ENCODE measurements at places on chromosomes 12 and 14.

DNA sequence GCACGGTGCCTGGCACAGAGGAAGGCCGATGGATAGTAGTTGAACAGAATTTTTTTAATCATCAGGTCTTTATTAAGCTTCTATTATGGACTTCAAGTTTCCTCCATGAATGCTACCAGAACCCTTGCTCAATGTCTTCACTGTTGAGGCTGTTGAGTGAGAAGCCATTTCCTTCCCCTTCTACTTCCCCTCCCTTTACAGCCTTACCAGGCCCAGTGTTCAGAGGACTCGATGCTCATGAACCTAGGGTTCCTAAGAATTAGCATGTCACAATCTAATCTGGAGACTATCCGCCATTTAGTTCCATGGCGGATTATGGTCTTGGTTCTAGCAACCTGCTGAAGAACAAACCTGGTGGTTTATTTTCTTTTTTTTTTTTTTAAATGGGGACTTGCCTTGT, 17.7 kb downstream of the ETV6 start:
- H3K36me3 ChIP-seq, result no peaks in the 10 kb centered on the region
- H3K4me3 ChIP-seq, result no peak overlapping the region
- DNase-seq, result no peak
- H3K27ac ChIP-seq, result no peak overlapping the region
- H3K4me1 ChIP-seq, result peaks cover 60% of the 10 kb centered on the region

GRCh38 chr14:82070040-82070439, 536.4 kb upstream of the SEL1L start:
- H3K4me3 ChIP-seq, result no peak overlapping the region
- no peaks in the 10 kb centered on the region for H3K4me1 ChIP-seq
- H3K27me3 ChIP-seq, result no peaks in the 10 kb centered on the region

DNA sequence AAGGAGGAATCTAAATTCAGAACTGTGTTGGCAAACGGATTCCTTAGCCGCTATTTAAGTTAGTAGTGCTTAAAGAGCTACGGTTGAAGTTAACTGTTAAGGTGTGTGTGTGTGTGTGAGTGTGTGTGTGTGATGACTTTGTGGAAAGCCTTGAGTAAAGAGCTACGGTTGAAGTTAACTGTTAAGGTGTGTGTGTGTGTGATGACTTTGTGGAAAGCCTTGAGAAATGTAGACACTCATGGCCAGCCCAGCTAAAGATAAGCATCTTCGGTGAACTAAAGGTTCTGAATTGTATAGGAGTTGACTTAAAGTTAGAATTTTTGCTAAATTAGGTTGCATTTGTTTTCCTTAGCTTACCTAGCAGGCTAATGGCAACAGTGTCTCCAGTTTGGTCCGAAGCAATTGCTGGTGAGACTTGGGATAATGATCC, 1.4 kb downstream of the KTN1 start:
- H3K36me3 ChIP-seq, result no peaks in the 10 kb centered on the region
- H3K27ac ChIP-seq, result peak overlapping the region; percentile 85
- DNase-seq, result no peak
- H3K4me1 ChIP-seq, result peaks cover 27% of the 10 kb centered on the region
- H3K27me3 ChIP-seq, result no peaks in the 10 kb centered on the region
- peak overlapping the region; percentile 92 for H3K4me3 ChIP-seq

- no peak overlapping the region for H3K27ac ChIP-seq
- H3K36me3 ChIP-seq, result no peaks in the 10 kb centered on the region
- no peaks in the 10 kb centered on the region for H3K27me3 ChIP-seq
These were observed 77.9 kb upstream of the AVPR1A start for GRCh38 chr12:63228853-63229252.

DNA sequence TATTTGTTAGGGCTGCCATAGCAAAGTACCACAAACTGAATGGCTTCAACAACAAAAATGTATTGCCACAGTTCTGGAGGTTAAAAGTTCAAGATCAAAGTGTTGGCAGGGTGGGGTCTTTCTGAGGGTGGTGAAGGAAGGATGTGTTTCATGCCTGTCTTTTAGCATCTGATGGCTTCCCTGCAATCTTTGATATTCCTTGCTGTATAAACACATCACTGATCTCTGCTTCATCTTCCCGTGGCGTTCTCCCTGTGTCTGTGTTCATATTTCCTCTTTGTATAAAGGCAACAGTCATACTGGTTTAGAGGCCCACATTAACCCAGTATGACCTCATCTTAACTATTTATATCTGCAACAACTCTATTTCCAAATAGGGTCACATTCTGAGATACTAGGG, 167.5 kb downstream of the BTG1 start:
- H3K4me3 ChIP-seq, result peak overlapping the region; percentile 43
- H3K27ac ChIP-seq, result peak overlapping the region; percentile 93
- no peaks in the 10 kb centered on the region for H3K27me3 ChIP-seq
- H3K36me3 ChIP-seq, result no peaks in the 10 kb centered on the region

GRCh38 chr12:105457026-105457425, 126.5 kb downstream of the C12orf75 start:
- no peak overlapping the region for H3K4me3 ChIP-seq
- no peaks in the 10 kb centered on the region for H3K4me1 ChIP-seq
- peaks cover 8% of the 10 kb centered on the region for H3K27me3 ChIP-seq

GRCh38 chr12:88633312-88633711, 53.0 kb upstream of the KITLG start:
- no peaks in the 10 kb centered on the region for H3K27me3 ChIP-seq
- DNase-seq, result no peak
- no peaks in the 10 kb centered on the region for H3K36me3 ChIP-seq
- no peak overlapping the region for H3K4me3 ChIP-seq
- no peaks in the 10 kb centered on the region for H3K4me1 ChIP-seq

DNA sequence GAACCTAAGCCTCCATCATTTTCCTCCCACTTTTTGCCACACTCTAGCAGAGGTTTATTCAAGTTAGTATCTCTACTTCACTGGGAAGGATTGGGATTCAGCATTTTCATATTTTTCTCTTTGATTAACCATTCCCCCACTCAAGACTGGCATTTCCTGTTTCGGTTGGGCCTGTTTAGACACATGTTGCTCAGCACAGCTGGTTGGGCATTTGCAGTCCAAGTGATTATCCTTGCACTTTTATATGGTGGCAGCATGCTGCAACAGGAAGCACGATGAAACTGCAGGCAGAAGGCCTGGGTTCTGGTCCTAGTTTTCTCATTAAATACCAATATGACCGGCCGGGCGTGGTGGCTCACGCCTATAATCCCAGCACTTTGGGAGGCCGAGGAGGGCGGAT, 182.9 kb upstream of the GRIN2B start:
- H3K4me1 ChIP-seq, result peaks cover 7% of the 10 kb centered on the region
- no peaks in the 10 kb centered on the region for H3K36me3 ChIP-seq
- DNase-seq, result no peak
- no peak overlapping the region for H3K27ac ChIP-seq
- H3K27me3 ChIP-seq, result peaks cover 14% of the 10 kb centered on the region

DNA sequence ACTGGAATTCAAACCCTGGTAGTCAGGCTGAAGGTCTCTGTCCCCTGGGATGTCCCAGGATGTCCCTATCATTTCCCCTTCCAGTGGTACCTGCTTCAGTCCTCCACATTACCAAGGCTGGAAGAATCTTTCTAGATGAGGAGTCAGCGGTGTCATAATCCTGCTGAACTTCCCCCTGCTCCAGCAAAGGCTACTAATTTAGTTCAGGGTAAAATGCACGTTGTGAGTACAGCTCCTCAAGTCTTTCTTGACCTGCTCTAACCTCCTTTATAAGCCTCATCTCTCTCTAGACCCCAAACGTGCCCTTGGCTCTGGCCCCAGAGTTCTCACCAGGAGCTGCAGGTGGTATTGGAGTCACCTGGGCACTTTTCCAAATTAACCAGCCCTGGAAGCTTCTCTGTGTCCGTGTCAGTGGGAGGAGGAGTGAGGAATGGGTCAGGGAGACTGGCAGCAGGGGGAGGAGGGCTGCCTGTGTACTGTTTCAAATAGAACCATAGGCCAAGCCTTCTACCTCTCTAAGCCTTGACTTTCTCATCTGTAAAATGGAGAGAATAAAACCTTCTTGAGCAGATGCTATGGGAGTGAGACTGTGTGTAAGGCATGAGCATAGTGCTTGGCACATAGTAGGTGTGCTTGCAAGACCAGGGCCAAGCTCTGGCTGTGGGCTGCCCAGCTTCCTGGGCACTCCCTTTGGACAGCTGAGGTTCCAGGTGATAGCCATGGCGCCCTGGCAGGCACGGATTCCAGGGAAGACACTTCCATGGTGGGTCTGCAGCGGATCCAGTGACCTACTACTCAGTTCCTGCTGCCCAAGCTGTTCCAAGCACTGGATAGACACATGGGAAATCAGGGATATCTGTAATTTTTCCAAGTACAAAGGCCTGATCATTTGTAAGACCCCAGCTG, 24.5 kb downstream of the ASB2 start:
- H3K36me3 ChIP-seq, result no peaks in the 10 kb centered on the region
- peaks cover 32% of the 10 kb centered on the region for H3K4me1 ChIP-seq
- H3K4me3 ChIP-seq, result no peak overlapping the region
- DNase-seq, result no peak
- H3K27ac ChIP-seq, result peak overlapping the region; percentile 62

DNA sequence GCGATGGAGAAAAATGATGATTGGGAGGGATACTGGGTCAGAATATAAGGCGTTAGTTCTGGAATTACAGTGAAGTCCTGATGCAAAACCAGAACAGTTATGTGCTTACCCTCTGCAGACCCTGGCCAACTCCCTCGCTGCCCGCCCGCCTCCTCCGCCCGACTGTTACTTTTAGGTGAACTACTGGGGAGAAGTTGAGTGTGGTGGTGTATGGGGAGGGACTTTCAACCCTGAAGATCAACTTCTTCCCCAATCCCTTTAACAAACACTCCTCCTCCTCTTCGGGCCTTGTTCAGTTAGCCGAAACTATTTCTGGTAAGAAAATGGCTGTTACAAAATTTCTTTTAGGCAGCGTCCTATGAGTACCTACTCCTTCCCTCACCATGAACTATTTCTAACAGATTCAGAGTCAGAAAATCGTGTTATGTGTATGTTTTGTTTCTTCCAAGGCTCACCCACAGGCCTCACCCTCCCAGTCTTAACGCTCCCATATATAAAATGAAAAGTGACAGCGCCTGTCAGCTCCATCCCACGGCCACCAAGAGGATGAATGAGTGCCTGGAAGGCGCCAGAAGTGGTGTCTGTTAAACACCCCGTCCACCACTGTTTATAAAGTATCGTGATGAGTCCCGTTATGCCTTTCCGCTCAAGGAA, 1.3 kb downstream of the FBXO33 start:
- no peaks in the 10 kb centered on the region for H3K27me3 ChIP-seq
- H3K27ac ChIP-seq, result peak overlapping the region; percentile 99
- H3K36me3 ChIP-seq, result peaks cover 5% of the 10 kb centered on the region
- peaks cover 45% of the 10 kb centered on the region for H3K4me1 ChIP-seq
- H3K4me3 ChIP-seq, result peak overlapping the region; percentile 100

GRCh38 chr12:54128416-54128815, 60.4 kb downstream of the SMUG1 start:
- H3K27ac ChIP-seq, result no peak overlapping the region
- H3K4me3 ChIP-seq, result no peak overlapping the region
- peaks cover 23% of the 10 kb centered on the region for H3K4me1 ChIP-seq
- peaks cover 11% of the 10 kb centered on the region for H3K36me3 ChIP-seq
- DNase-seq, result no peak
- peaks cover 60% of the 10 kb centered on the region for H3K27me3 ChIP-seq

DNA sequence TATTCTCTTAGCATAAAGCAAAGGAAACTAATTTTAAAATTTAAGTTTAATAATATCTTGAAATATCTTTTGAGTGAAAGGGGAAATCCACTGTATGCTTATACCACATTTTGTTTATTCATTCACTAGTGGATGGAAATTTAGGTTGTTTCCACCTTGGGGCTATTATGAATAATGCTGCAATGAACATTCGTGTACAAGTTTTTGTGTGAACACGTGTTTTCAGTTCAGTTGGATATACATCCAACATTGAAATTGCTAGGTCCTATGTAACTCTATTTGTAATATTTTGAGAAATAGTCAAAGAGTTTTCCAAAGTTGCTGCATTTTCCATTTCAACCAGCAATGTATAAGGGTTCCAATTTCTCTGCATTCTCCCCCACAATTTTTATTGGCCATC, 83.7 kb upstream of the ETV6 start:
- no peak for DNase-seq
- H3K4me1 ChIP-seq, result no peaks in the 10 kb centered on the region
- peaks cover 4% of the 10 kb centered on the region for H3K27me3 ChIP-seq
- no peak overlapping the region for H3K4me3 ChIP-seq
- H3K27ac ChIP-seq, result no peak overlapping the region

DNA sequence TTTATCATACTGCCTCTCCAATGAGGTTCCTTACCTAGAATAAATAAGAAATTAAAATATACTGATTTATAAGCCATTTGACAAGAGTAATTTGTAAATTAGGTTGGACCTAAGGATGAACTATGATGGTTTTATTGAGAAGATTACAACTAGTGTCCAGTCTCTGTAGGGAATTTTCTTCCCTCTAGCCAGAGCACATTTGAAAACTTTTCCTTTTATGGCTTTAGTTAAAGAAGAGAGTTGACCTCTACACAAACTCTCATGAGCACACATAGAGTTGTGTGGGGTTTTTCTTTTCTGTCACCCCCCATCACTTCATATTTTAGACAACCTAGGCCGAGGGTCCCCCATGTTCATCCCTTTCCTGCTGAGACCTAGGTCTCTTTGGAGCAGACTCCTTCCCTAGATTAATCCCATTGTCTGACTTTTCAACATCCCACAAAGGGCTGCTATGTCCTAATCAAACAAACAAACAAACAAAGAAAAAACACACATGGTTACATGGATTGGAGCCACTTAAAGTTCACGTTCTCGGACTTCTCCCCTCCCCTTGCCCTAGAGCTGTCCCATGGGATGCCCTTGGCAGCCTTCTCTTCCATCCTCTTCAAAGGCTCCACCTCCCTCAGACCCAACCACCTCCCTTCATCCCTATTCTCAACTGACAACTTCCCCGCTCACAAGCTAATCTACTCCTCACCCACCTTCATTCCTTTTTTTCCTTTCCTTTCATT, 40.7 kb downstream of the GPR135 start:
- no peak overlapping the region for H3K27ac ChIP-seq
- peaks cover 31% of the 10 kb centered on the region for H3K27me3 ChIP-seq
- peaks cover 14% of the 10 kb centered on the region for H3K36me3 ChIP-seq

- H3K36me3 ChIP-seq, result no peaks in the 10 kb centered on the region
- H3K4me3 ChIP-seq, result no peak overlapping the region
- no peak for DNase-seq
- H3K27me3 ChIP-seq, result no peaks in the 10 kb centered on the region
- H3K4me1 ChIP-seq, result no peaks in the 10 kb centered on the region
These were observed 640.7 kb downstream of the DIO2 start for GRCh38 chr14:79570648-79571047.
